ENCODE measurements at places on chromosomes 4 and X.

DNA sequence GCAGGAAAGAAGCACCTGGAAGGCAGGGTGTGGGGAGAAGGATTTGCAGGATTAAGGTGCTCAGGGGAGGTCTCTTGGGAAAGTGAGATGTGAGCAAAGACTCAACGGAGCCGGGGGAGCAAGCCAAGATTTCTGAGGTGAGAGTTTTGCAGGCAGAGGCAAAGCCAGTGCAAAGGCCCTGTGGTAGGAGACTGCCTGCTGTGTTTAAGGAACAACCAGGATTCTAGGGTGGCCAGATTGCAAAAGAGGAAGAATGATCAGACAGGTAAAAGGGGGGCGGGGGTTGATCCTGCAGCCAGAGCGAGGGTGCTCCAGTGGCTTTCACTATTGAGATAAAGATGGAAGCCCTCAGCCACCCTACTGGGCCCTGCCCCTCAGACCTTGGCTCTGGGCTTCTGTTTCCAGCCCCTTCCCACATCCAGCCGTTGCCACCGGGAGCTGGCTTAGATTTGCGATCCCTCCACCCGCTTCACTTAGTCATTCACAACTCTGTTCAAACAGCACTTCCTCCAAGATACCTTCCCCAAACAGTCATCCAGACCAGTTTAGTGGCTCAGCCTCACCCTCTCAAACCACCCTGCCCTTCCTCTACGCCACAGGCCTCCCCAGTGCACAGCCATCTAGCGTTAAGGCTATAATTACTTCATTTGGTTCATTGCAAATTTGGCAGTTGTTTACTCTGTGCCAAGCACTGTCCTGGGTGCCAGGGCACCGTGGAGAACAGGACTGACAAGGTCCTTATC is 23.3 kb upstream of the BCOR start:
- no peak for ATAC-seq

GRCh38 chrX:112147206-112147605 is 64.6 kb upstream of the TRPC5 start:
- no peak for ATAC-seq

- ATAC-seq, result no peak
These were observed 17.8 kb downstream of the SSR4 start for GRCh38 chrX:153812220-153812619.

- ATAC-seq, result peak; percentile 53
These were observed 280.2 kb upstream of the SLC7A11 start for GRCh38 chr4:138522366-138522765.

DNA sequence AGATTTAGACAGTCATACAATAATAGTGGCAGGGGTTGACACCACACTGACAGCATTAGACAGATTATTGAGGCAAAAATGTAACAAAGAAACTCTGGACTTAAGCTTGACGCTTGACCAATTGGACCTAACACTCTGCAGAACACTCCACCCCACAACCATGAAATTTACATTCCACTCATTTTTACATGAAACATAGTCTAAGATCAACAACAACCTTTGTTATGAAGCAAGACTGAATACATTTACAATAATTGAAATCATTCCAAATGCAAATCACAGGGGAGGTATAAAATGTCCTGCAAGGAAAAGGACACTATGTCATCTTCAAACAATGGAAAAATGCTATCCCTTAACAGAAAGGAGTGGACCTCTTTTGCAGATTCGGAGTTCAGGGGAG is 4.9 kb upstream of the UGT2B10 start:
- ATAC-seq, result peak; percentile 84

GRCh38 chr4:89316931-89317366 is 9.3 kb upstream of the GPRIN3 start:
- ATAC-seq, result peak; percentile 67

DNA sequence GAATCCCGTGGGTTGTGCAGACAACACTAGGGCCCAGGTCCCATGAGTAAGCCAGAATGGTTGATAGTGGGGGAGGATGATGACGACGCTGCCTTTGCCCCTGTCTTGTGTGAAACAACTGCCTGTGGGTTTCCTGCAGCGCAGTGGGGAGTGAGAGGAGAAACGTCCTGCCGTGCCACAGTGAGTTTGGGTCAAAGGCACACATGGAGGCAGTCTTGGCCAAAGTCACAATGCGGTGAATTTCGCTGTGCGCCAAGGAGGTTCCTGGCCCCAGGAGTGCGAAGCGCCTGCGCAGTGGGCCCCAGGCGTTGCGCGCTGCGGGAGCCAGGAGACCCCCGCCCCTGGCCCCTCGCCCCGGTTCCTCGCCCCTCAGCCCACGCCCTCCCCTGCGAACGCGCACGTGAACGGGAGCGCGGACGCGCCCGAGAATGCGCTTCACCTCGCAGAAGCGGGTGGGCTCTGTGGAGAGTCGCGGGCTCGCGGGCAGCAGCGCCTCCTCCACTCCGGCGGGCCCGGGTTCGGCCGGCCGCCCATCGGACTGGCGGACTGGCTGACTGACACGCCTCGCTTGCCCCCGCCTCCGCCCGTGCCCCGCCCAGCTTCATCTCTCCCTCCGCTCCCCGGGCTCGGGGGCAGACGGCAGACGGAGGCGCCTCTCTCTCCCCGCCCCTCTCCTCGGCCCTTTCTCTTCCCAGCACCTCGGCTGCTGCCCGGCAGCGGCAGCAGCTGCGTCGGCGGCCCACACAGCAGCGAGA is at the start of gene NUDT10:
Gene NUDT10 (plus strand): TSS at position 635 of the 755 bp plus-strand sequence. CDS start 144 bp downstream, outside the sequence.
- peak; percentile 94 for ATAC-seq

GRCh38 chr4:162498168-162498567 is 334.4 kb upstream of the FSTL5 start:
- no peak for ATAC-seq

DNA sequence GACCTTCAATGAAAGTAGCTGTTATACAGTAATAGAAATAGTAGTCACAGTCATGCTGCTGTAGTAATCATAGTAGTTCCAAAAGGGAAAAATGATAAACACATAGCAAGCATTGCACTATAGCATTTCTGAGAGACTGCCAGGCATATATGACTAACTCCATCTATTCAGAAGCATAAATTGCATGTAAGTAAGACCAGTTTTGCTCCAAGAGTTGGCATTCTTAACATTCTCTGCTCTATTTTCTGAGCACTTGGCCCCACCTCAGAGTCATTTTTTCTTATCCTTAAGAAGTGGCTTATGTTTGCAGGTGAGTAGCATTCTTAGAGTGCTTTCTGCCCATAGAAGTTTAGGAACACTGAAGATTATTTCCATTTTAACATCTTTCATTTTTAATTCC is 490.3 kb upstream of the TECRL start:
- no peak for ATAC-seq

DNA sequence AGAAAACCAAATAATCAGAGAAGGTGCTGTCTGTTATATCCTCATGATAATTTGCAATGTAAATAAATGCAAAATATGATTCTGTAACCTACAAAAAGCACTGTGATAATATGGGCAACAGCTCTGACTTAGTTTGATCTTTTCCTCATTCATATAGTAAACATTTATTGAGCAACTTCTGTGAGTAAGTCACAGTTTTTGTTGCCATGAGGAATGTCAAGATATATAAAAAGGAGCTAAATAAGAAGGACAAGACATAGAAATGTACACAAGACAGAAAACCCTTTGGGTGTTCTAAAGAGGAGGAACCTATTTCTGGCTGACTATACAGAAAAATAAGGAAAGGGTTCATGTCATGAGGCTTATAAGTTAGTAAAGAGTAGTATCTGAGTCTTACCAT is 44.3 kb downstream of the ARSJ start:
- ATAC-seq, result no peak

DNA sequence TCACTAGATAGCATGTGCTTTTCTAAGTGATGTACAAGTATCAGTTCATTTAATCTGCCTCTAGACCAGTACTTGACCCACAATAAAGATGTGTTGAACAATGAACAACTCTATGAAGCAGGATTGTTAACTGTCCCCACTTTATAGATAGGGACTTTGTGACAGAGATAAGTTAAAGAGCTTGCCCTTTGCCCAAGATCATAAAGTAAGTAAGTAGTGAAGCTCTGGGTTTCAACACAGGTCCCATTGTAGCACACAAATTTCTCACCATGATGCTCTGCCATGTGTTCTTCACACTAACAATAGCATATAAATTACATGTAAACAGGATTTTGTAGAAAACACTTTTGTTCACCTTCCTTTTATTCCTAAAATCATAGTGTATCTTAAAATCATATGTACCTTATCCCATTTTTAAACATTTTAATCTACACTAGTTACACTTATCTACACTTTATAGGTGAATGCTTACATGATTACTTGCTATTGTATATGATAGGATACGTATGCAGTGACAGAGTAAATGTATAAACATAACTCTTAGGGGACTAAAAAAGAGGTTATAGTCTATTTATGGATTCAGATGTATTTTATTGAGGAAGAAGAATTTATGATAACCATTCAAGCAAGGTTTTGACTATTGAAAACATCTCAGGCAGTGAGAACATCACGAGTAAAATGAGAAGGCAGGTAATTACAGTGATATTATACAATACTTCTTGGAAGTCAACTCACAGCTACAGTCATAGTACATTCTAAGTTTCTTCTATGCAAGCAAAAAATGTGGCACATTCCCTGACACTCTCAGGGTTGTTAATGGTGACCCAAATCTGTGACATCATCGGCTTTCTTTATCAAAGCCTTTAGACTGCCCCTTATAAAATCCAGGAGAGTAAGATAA is 2275.1 kb downstream of the PCDH7 start:
- ATAC-seq, result no peak

GRCh38 chr4:88008122-88008742 is 797 bp downstream of the PKD2 start:
- ATAC-seq, result peak; percentile 51

DNA sequence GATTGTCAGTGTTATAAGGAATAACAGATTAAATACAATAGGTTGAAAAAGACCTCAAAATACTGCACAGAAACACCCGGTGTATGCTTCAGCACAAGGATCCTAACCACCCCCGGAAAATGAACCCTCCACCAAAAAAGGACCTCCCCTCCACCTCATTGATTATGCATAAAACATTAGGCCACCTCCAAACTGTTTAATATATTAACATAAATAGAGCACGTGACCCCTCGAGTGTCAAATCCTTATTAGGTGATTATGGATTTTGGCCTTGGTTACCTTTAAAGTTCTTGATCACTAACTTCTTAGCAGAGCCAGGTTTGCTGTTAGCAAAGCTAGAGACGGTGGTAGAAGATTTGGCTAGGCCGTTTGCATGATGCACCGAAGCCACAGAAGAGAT is 958 bp downstream of the CUL4B start:
- ATAC-seq, result no peak

DNA sequence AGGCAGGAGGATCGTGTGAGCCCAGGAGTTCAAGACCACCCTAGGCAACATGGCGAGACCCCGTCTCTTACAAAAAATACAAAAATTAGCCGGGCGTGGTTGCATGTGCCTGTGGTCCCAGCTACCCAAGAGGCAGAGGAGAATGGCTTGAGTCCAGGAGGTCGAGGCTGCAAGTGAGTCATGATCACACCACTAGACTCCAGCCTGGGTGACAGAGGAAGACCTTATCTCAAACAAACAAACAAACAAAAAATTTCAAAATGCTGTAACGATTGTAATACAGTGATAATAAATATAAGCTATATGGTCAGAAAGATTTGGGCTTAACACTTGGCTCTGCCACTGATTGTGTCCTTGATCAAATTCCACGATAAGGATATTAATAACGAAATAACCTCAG is 24.2 kb downstream of the SLC25A4 start:
- no peak for ATAC-seq

DNA sequence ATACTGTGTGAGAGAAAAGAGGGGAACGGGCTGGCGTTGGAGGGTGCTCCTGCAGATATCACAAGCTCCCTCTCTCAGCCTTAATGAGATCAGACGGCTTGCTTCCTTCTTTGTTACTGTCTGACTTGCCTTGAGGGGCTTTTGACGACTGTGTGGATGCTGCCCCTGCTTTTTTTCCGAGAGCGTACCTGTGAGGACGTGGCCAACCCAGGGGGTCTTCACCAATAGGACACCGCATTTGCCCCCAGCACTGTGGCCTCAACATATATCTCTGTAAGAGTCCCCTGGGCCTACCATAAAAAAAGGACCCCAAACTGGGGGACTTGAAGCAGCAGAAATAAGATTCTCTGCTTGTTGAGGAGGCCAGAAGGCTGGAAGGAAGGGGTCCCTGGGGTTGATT is 143.9 kb downstream of the SHOX start:
- ATAC-seq, result no peak

- no peak for ATAC-seq
These were observed 1223.7 kb upstream of the AGA start for GRCh38 chr4:178665916-178666315.

- no peak for ATAC-seq
These were observed 5.3 kb upstream of the PLXNA3 start for GRCh38 chrX:154452823-154453222.

GRCh38 chrX:97102938-97103337 is 219.2 kb downstream of the RPA4 start:
- no peak for ATAC-seq

- no peak for ATAC-seq
These were observed 70.1 kb downstream of the UNC5C start for GRCh38 chr4:95478679-95479078.

GRCh38 chr4:99572527-99573240 is 1.9 kb upstream of the MTTP start:
- no peak for ATAC-seq

DNA sequence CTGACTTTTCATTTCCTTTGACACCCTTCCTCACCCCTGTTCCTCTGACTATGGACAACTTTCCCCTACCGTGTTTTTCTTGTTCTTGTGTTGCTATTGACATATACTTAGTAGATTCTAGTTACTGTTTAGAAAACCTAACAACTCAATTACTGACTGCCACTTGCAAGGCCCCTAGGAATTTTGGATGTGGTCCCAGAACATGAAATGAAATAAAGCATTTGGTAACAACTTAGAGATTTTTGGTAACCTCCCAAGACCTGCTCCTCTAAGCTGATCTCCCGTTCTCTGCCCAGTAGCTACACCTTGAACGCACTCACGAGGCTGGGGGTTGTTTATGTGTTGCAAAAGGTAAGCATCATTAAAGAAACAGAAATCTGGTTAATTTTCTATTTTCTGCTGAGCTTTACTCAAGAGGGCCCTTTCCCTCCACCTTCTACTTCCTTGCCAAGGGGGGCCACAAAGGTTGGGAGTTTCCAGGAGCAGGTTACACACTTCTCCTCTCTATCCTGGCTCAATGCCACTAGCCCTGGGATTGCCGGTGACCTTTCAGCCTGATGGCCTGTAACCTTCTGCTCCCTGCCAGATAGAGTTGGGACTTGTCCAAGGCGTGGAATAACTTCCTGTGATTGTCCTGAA is 20.5 kb downstream of the GAB3 start:
- ATAC-seq, result peak; percentile 63

DNA sequence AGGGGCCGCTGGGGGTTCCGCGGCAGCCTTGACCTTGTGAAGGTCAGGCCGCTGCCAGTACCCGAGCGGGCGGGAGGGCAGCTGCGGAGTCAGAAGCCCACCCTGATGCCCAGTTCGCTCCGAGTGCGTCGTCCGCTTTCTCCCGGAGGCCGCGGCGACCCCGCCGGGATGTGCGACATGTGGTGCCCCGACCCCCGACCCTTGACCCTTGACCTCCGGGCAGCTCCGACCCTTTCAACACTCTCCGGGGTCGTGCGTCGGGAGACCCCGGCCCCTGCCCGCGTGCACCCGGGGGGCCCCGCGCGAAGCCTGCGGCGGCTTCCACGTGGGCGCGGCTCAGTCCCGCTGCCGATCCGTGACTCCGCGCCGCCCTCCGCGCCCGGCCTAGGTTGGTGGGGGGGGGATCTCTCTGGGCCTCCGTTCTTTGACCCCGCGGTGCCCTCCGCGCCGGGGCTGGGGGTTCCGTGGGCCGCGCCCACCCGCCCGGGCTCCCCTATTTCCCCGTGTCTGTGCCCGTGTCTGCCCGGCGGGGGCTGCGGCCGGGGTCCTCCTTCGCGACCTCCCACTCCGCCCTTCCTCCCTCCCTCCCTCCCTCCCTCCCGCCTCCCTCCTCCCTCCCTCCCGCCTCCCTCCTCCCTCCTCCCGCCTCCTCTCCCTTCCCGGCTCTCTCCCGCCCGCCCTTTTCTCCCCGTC is 609 bp upstream of the SLC25A6 start:
- ATAC-seq, result peak; percentile 56

Data from motor neuron (in vitro differentiated cells).